ENCODE measurements at places on chromosomes 16 and 17. TPM values are rescaled to one million over a fixed set of nuclear protein-coding genes. Genes with fewer than 3 reads are reported as not detected.

DNA sequence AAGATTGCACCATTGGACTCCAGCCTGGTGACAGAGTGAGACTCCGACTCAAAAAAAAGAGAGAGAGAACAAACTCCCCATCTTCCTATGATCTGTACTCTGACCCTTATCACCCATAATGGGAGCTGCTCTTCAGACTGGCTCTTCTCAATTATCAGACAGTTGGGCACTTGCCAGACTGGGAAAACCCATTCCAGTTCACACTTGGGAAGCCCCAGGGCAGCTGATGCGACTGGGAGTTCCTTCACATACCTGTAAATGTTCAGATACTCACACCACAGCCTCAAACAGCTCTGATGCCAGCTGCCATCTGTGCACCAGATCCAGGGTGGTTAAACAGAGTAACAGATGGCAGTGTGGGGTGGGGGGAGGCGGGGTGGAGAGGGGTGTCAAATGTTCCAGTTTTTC lies 23.8 kb upstream of the TMEM101 start:
- no peak for DNase-seq

GRCh38 chr17:32323811-32324491 lies 18.0 kb downstream of the C17orf75 start:
- DNase-seq = no peak

Gene CPNE7
- total RNA-seq = 3.2 TPM

DNA sequence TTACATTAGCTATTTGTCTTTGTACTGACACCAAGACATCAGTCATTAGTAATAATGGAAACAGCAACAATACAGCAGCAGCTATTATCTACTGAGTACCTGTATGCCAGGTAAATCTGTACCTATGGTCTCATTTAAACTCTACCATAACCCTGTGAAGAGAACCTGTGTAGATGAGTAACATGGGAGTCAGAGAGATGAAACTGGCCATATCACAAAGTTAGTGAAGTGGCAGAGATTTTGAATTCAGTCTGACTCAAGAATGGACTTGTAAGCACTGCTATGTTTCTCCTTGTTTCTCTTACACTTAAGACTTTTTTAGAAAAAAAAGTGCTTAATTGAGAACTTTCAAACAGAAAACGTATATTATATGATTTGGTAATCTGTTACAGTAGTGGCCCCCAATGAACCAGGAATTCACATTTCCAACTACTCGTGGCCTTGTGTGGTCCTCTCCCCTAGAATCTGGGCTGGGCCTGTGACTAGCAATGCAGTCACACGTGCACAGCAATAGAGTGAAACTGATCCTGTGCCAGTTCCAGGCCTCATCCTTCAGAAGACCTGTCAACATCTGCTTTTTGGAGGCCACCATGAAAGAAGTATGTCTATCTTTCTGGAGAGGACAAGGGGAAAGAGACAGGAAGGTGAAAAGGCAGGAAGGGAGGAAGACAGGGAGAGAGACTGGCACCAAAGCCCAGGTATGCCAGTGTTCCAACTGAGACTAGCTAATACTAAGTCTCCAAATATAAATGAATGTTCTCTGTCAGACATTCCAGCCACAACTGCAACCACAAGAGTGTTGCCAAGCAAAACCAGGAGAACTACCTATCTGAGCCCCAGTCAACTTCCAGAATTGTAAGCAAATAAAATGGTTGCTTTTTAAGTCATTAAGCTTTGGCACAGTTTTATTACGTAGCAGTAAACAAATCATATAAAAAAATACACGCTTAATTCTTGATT lies 12.0 kb downstream of the CRLF3 start:
- no peak for DNase-seq

Gene KRTAP1-1
- total RNA-seq = not detected

Data from CD8-positive, alpha-beta memory T cell (primary cell).